ENCODE measurements at places on chromosomes 16 and 17.

DNA sequence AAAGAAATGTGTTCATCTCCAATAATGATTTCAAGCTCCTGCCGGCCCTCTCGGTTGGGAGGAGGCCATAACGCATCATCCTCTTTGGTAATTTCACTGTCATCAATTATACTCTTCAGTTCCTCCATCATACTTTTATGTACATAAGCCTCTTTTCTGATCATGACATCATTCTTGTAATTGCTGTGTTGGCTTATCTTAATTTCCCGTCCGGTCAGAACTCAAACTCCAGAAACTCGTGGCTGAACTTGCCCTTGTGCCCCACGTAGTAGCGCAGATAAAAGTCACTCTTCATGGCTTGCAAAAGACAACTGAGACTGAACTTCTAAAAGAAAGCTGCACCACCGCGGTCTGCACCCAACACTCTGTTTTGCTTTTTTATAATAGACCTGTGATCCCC lies 13.6 kb downstream of the TMEM220 start:
- DNase-seq: no peak

DNA sequence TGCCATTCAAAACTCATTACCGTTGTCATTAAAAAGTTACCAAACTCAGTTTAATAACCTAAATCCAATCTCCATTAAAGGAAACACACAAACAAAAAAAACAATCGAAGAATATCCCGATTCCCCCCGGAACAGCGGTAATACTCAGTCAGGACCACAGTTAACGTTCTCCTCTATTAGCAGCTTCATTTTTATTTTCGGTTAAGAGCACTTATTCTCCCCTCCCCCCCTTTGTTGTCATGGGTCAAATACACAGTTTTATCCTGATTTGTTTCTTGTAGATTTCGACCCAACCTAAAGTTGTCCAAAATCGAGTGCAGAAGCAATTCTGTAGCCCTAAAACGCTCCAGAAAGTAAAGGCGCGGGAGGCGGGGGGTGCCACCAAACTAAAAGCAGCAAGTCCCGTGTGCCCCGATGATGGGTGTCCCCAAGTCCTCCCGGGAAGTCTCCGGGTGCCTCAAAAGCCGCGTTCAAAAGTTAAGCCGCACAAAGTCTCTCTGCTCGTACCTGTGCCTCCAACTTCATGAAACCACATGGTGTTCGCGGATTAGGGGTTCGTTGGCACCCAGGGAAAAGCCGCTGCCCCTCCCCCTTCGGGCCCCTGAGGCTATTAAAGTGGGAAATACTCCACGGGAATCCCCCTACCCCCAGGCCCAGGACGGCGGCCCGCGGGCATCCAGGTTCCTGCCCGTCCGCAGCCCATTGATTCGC lies 996 bp downstream of the SUMO2 start:
- no peak for DNase-seq

- no peak for DNase-seq
Observed at GRCh38 chr16:48435906-48436305, 50.7 kb upstream of the SIAH1 start.

DNA sequence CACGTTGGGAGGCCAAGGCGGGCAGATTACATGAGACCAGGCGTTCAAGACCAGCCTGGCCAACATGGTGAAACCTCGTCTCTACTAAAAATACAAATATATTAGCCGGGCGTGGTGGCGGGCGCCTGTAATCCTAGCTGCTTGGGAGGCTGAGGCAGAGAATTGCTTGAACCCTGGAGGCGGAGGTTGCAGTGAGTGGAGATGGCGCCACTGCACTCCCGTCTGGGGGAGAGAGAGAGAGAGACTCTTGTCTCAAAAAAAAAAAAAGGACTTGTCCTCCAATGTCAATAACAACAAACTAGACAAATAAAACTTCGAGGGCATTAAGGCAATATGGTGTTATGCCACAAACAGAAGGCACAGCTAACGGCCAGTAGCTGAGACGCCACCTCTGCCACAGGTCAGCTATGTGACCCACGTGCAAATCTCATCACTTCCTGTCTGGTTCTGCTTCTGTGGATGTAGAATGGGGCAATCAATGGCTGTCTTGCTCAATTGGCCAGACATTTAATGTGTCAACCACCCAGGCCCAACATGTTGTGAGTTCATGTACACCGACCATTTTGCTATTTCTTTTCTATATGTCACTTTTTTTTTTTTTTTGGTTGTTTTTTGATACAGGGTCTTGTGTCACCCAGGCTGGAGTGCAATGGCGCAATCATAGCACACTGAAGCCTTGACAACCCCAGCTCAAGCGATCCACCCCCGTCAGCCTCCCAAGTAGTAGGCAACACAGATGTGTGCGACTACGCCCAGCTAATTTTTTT lies 834 bp upstream of the TXNDC11 start:
- no peak for DNase-seq

- DNase-seq: no peak
Observed at GRCh38 chr17:18261146-18261515, 669 bp downstream of the MIEF2 start.

DNA sequence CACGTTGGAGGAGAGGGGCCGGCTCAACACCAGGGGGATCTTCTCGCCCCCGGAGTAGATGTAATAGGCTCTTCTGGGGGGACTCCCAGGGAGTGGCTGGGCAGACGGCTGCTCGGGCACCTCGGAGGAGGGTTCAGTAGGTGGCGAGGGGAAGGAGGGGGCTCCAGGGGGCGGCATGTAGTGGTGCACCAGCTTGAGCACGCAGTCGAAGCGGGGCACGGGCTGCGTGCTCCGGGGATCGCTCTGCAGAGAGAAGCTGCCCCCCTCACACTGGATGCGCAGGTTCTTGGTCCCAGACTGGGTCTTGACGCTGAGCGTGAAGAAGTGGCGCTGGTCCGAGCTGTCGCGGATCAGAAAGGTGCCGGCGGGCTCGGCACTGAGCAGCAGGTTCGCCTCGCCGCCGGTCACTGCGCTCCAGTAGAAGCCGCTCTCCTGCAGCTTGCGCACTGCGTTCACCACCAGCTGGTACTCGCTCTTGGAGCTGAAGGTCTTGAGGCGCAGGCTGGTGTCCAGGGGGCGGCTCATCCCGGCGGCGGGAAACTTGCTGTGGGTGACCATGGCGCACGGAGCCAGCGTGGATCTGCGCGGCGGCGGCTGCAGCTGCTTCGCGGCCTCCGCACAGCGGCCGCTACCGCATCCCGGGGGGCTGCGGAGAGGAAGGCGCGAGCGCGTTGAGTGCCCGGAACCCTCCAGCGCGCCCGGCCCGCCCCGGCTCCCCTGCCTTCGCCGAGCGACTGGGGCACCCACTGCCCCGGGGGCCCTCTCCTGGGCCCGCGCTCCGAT lies 1.1 kb downstream of the SOCS3 start:
- no peak for DNase-seq

- no peak for DNase-seq
Observed at GRCh38 chr17:77470800-77471733, 330.3 kb downstream of the SEC14L1 start.

DNA sequence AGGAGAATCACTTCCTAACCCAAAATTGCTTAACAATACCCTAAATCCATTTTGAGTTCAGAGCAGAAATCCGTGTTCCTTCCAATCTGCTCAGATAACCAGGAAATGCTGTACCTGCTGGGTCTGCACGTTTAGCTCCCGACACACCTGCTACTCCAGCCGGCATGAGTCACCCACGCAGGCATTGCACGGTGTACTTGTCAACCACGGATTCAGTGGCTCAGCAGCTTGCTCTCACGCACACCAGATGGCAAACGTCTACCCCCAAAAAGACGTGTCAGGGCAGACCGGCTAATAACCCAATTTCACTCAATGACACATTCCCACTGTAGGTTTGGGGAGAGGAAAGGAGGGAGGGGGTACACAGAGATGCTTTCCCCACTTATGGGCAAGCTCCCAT lies 468.1 kb downstream of the SOX9 start:
- peak; percentile 50 for DNase-seq

GRCh38 chr17:50188921-50189549 lies 12.4 kb downstream of the COL1A1 start:
- no peak for DNase-seq

- DNase-seq: no peak
Observed at GRCh38 chr16:12132290-12132689, 155.8 kb downstream of the SNX29 start.

GRCh38 chr17:40361063-40361924 lies 3.2 kb downstream of the GJD3 start:
- DNase-seq: no peak

- DNase-seq: no peak
Observed at GRCh38 chr17:39979893-39980350, 685 bp upstream of the PSMD3 start.
